Foreskin melanocyte (primary cell): ENCODE measurements at places on chromosomes 13 and 19.
A peak's percentile ranks its signal among the peaks of the same experiment; 100 is the strongest.

- DNase-seq = peak; percentile 85
Measured at GRCh38 chr19:4759388-4760284, 31.9 kb upstream of the FEM1A start.

GRCh38 chr19:18110609-18111232, 13.1 kb downstream of the MAST3 start:
- no peak for DNase-seq

GRCh38 chr19:5355076-5355475, 14.5 kb upstream of the PTPRS start:
- no peak for DNase-seq

- DNase-seq = peak; percentile 63
Measured at GRCh38 chr19:3047496-3048189, 14.7 kb downstream of the TLE5 start.

DNA sequence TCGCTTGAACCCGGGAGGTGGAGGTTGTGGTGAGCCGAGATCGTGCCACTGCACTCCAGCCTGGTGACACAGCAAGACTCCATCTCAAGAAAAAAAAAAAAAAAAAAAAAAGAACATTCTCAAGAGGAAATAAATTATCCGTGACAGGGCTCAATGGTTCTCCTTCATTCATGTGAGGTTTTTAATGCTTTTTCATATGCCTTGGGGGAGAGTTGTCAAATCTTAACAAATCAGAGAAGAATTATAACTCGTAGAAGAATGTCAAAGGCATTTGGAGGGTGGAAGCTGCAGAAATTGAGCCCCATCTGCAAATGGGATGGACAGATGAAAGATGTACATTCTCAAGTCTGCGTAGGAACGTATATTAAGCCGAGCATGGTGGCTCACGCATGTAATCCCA, 34.9 kb upstream of the HOMER3 start:
- DNase-seq = peak; percentile 95

DNA sequence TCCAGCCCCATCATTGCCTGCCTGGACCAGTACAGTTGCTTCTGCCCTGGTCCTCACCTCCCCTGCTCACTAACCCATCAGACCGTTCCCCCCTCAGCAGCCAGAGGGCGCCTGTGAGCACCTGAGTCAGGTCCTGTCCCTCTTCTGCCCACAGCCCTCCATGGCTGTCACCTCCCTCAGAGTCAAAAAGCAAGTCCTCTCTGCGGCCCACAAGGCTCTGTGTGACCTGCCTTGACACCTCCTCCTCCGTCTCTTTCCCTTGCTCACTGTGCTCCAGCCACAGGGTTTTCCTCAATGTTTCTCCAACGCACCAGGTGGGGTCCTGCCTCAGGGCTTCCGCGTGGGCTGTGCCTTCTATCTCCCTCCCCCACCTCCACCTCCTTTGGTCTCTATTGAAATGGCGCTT, 29.4 kb upstream of the PTPRS start:
- no peak for DNase-seq

GRCh38 chr19:20273951-20274570, 107.0 kb downstream of the ZNF486 start:
- no peak for DNase-seq

DNA sequence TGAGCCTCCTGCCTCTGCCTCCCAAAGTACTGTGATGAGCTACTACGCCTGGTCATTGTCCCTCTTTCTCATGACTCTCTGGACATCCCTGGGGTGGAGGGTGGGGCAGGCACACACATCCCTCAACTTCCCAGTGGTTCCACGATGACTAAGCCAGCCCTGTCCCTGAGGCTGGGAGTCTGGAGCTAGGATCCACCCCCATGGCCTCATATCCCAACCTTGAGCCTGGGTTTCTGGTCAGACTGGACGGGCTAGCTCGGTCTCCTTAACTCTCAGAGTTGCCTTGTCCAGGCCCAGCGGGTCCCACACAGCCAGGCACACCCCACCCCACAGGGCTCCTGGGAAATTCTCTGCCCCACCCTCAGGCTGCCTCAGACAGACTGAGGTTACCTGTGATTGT, 19.6 kb downstream of the IER2 start:
- DNase-seq = no peak

DNA sequence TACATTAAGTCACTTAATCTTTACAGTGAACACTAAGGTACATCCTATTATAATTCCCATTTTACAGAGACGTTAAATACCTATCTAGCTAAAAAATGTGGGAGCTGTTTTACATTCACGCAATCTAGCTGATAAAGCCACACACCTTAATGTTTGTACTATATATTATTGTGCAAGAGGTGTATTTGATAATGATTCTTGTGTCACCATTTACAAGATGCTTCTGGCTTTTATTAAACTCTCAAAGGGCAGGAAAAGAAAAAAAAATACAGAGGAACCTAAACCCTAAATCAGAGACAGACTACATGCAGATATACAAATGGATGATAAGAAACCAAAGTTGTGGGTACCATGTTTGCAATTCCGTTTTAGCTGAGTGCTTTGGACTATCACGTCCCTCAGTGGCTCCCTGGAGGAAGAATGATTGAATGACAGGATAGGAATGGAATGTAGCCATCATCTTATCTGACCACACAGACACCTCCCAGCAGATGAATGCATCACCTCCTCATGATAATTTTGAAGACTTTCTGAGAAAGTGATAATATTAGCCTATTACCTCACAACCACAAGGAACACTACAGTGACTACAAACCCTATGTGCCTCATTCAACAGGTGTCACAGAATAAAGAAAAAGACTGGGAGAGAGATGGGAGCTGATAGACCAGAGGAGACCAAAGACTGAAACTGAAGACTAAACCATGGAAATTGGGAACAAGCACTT, 230.5 kb upstream of the SERP2 start:
- no peak for DNase-seq

- DNase-seq = no peak
Measured at GRCh38 chr13:99065235-99066015, 87.6 kb upstream of the DOCK9 start.

DNA sequence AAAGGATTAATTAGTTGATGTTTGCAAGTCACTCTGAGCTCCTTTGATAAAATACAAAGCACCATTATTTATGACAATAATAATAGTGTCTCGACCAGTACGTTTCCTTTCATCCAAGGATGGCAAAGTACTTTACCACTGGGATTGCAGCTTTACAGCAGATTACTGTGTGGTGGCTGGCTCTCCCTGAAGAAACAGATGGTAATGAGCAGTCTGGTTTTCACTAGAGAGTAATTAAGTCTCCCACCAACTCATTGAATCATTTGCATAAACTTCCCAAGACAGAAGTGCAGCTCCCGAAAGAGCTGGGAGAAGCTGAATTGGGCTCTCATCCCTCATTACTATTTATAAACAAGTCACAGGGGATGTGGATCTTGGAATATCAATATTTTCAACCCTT, 48.7 kb downstream of the KLF5 start:
- DNase-seq = peak; percentile 29

GRCh38 chr19:4831304-4831978, at the start of gene TICAM1:
TICAM1 (minus strand) TSS chr19:4831712; CDS start chr19:4818377, 13,335 bp downstream.
- no peak for DNase-seq

- no peak for DNase-seq
Measured at GRCh38 chr19:3577723-3578344, 5.1 kb downstream of the HMG20B start.

GRCh38 chr13:51797664-51798488, 6.1 kb downstream of the DHRS12 start:
- no peak for DNase-seq

DNA sequence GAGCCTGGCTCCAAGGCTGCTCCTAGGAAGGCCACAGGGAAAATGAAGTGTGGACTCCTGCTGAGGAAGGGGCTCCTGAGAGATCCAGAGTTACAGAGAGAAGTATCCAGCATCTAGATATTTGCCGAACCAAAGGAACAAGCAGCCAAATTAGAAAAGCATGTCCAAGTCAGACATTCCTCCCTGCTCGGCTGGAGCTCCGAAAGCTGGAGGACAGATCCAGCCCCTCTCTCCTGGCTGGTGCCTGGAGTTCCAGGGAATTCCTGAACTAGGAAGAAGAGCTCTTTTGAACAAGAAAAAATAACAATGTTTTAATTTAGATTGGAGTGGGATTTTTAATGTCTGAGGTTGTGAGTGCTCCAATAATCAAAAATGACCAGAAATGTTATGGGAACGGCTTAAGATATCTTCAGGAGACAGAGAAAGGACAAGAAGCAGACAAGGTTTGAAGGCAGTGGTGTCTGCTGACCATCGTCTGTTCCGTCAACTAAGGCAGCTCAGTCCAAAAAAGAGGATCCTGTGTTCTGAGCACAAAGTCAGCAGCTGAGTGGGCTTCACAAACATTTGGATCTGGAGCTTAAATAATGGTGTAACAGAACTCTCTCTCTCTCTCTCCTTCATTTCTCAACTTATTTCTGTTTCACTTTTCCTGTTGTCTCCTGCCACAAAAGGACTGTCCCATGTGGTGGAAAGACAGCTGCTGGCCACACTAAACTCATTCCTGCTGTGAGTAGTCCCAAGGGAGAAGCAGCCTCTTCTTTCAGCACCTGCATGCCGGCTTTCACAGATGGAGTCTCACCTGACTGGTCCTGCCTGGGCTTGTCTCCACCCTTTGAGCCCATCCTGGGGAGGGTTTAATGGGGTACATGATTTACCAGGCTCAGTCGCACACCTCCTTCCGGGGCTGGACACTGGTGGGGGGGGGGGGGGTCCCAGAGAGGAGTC, 31.5 kb upstream of the IRS2 start:
- no peak for DNase-seq

GRCh38 chr13:34246511-34246910, 428.6 kb downstream of the RFC3 start:
- DNase-seq = no peak

DNA sequence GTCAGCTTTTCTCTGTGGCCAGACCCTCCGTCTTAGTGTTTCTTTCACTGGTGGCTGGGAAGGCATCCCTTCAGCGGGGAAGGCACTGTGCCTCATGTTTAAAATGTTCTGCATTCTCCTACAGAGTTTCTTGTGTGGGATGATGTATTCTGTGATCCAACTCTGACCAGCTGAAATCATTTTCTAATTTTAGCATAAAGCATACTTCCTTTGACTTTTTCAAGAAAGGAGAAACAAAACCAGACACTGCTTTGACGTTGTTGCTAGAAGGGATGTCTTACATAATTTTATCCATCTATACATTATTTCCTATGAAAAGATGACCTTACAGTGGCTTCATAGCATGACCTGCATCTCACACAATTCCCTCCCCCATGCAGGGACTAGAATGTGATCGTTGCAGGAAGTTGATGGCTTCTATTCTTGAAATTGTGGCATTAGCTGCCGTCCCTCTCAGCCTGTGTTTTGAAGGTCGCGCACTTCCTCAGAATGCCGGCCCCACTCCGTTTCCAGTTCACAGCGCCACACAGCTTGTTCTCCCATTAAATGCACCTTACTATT, 38.6 kb upstream of the TEX29 start:
- no peak for DNase-seq

- DNase-seq = no peak
Measured at GRCh38 chr19:3059653-3060052, 2.6 kb downstream of the TLE5 start.

- DNase-seq = no peak
Measured at GRCh38 chr13:32804673-32805230, 211.5 kb upstream of the KL start.

- no peak for DNase-seq
Measured at GRCh38 chr13:113883314-113883811, 19.5 kb upstream of the GAS6 start.

DNA sequence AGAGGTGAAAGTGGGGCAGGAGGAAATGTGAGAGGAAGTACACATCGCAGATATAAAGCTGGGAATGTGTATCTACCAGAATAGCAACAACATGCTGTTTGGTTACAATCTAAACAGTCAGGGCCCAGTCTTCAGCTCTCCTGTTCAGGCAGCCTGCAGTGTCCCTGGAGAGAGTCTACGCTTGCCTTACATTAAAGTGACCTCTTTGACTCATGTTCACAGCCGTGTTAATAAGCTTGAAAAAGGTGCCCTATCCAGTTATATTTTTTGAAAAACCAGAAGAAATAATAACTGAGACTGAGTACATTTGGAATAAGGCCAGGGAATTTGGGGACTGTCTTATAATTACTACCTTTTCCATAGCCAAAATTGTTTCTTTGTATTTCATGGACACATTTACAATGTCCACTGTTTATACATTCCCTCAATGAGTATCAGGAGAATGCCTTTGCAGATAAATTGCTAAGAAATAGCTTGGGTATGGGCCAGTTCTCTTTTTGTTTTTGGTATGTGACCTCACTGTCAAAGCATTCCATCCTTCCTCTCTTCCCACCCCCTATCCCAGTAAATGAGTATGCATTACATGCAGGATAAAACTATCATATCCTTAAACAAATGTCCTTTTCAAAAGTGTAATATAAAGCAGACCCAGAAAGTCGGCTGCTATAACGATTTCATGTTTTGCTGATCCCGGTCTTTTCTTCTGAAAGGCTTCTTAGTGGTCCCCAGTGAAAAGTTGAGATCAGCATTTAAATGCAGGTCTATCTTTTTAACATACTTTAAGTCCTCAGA, 82.6 kb downstream of the PCDH9 start:
- DNase-seq = peak; percentile 59

- DNase-seq = no peak
Measured at GRCh38 chr19:45177817-45178261, at the start of gene TRAPPC6A. TRAPPC6A (minus strand) TSS chr19:45178237; CDS start chr19:45178218, 19 bp downstream.

GRCh38 chr19:23410155-23410554, 14.9 kb upstream of the ZNF91 start:
- no peak for DNase-seq

DNA sequence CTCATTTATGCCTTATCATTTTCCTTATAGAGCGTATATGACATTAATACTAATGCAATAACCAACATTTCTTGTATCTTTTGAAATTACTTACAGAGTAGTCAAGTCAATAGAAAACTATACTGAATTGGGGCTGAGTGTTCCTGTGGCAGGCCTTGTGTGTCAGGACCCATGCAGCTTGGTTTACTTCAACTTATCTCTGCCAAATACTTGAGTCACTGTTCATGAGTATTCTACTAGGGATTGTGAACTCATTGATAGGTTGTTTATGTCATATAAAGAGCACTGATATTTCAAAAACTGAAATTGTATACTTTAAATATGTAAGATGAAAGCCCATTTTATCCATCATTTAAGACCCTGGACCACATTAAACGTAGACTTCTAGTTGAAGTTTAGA, 688.6 kb upstream of the SLITRK1 start:
- no peak for DNase-seq

DNA sequence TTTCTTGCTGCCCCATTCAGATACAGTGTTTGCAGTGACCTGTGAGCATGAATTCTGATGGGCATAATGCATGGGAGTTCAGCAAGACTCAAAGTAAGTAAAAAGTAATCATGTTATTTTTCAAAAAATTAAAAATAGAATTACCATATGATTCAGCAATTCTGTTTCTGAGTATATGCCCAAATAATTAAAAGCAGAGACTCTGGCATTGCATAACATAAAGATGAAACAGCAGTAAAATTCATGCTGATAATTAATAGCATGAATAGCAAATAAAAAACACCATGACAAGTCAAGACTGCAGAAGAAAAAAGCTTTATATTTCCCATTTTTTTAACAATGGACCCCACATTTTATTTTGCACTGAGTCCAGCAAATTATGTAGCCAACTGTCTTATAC, 21.3 kb downstream of the RNF6 start:
- DNase-seq = no peak
